ENCODE measurements at places on chromosomes 2 and 18.
A peak's percentile ranks its signal among the peaks of the same experiment; 100 is the strongest.

DNA sequence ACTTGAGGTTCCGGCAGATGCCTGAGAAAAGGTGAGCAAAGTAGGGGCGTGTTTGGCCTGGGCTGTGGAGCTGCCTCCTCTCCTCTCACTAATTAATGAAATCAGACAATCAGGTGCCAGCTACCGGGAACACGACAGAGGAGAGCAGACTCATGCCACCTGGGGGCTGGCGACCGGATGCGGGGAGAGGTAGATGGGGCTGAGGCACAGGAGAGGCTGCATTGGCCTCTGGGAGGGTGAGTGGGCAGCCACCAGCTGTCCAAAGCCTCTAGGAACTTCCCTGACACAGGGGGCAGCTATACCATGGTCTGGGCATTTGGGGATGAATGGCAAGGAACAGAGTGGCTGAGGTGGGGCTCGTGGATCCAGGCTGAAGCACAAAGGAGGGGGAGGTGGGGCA, 25.0 kb downstream of the FBXO41 start:
- DNase-seq = no peak

DNA sequence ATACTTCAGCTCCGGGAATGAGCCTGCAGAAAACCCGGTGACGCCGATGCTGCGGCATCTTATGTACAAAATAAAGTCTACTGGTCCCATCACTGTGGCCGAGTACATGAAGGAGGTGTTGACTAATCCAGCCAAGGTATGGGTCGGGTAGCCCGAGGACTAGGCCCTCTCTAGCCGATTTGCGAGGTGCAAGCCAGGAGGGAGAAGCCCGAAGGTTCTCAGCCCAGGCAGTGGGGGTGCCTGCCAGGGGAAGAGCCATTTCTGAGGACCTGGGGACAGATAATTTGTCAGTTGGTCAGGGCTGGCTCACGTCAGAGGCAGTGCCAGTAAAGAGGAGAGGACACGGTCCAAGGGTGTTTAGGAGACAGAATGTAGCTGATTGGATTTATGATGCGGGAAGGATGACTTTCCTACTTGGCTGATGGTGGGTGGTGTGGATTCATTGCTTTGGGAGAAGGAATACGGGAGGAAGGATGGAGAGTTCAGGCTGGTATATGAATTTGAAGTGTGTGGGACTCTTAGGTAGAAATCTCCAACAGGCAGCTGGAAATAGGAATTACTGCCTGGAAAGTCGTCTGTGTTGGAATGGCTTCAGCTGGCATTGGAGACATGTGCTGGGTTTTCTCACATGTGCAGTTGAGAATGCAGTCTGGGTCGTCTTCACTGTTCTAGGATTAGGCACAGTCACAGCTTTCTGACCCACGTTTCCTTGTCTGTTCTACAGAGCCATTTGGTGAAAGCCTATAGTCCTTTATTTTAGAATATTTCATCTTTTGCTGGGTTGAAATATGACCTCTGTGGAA, 874 bp downstream of the NDUFAF7 start:
- peak; percentile 5 for DNase-seq

DNA sequence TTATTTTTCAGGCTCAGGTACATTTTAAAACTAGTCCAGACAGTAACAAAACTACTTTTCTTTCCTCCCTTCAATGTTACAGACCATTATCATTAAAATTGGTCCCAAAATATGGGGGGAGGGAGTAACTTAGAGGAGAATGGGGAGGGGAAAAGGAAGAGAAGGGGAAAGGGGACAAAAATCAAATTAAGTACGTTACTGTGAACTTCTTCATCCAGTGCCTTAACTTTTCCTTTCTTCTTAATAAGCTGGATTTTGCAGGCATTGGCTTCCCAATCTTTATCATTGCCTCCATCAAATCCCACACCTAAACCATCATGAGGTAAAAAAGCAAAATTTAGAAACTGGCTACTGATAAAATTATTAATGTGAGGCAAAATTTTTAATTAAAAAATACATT, 17.2 kb downstream of the GFPT1 start:
- no peak for DNase-seq

GRCh38 chr18:3525870-3526420, 76.0 kb downstream of the TGIF1 start:
- peak; percentile 45 for DNase-seq

DNA sequence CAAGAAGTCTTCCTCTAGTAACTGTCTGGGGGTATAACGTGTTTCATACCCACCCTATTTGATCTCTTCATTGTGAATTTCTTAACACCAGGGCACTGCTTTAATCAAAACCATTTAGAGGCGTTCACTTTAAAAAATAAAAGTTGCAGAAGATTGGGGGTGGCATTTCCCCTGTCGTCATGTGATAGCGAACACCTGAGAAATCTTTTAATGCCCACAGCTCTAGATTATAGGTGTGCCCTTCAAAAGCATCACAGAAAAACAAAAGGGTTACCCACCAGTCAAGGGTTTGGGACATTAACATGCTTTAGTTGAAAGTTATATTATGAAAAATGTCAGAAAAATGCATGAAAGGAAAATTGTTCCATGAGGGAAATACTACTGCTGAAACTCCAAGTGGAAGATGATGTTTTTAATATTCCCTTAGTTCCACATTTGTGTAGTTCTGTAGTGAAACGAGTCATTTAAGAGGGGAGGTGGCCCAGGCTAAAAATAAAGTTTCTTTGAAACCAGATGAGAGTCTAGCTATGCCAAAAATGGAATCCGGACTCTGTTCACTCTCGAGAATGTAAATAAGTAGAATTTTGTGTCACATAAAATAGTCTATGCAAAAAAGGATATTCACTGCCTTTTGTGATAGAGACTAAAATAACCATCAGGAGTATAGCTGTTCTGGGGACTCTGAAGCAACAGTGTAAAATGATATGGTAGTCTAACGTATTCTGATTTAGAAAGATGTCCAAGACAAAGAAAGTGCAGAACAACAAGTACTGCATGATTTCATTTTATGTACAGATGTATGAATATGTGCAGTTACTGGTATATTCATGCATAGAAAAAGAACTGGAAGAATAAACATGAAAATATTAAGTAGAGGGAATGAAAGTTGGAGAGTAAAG, 95.3 kb downstream of the TMEM247 start:
- peak; percentile 10 for DNase-seq

- DNase-seq = no peak
Measured at GRCh38 chr2:176967911-176968450, 244.6 kb upstream of the HNRNPA3 start.

GRCh38 chr2:112634153-112634873, 11.4 kb upstream of the SLC20A1 start:
- no peak for DNase-seq

DNA sequence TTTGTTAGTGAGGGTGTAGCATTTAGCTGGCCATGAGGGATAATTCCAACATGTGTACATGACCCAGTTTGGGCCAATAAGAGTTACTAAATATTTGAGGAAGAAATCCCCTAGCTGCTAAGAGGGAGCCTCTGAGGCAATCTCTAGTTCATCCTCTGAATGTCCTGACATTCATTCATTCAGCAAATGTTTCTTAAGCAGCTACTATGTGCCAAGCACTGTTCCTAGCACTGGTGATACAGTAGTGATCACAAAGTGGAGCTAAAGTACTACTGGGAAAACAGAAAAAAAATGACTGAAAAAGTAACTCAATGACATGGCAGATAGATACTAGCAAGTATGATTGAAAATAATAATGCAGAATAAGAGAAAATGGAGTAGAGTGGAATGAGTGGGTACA, 79.8 kb upstream of the PID1 start:
- no peak for DNase-seq

DNA sequence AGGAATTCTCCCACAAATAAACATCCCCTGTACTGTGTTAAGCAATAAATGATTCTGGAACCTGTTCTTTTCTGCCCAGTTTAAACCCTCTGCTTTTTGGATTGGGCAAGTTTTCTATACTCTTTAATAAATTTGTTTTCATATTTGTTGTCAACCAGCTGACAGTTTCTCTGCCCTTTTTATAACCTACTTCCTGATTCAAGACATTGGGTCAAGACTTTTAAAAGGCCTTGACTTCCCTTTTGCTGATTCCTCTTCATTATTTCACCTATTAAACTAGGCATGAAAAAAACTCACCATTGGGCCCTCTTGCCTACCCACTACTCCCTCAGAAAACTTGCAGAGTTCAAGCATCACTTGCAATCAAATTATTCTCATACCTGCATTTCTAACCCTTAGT, 459.5 kb downstream of the ARHGAP15 start:
- no peak for DNase-seq

DNA sequence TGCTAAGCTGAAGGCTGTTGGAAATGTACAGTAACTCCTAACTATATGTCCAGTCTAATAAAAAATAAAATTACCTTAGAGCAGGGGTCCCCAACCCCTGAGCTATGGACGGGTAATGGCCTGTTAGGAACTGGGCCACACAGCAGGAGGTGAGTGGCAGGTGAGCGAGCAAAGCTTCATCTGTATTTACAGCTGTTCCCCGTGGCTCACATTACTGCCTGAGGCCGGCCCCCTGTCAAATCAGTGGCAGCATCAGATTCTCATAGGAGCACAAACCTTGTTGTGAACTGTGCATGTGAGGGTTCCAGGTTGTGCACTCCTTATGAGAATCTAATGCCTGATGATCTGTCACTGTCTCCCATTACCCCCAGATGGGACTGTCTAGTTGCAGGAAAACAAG, 73.1 kb upstream of the CXCR4 start:
- no peak for DNase-seq
